ENCODE measurements at places on chromosomes 2 and 18. TPM values are rescaled to one million over a fixed set of nuclear protein-coding genes. Genes with fewer than 3 reads are reported as not detected.

- no peak for DNase-seq
- no peak overlapping the region for H3K27ac ChIP-seq
- no peaks in the 10 kb centered on the region for H3K27me3 ChIP-seq
- no peak overlapping the region for H3K4me3 ChIP-seq
Measured at GRCh38 chr2:135190799-135191198, 138.7 kb downstream of the RAB3GAP1 start.

DNA sequence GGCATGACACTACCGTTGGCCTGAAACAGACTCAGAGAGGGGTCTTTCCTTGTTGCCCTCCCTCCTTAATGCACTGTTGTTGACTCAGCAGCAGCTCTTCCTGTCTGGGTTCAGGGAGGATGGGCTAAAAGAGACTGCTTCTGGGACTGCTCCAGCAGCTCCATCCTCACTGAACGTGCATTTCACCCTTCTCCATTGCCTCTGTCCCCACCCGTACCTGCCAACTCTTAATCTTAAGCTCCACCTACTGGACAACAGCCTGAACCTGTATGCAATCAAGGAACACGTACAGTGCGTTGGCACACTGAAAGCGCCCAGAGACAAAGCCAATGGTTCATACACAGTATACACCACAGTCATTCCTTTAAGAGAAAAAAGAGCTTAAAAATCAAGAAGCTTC, 230.8 kb upstream of the RAB6C start:
- H3K4me3 ChIP-seq = no peak overlapping the region

DNA sequence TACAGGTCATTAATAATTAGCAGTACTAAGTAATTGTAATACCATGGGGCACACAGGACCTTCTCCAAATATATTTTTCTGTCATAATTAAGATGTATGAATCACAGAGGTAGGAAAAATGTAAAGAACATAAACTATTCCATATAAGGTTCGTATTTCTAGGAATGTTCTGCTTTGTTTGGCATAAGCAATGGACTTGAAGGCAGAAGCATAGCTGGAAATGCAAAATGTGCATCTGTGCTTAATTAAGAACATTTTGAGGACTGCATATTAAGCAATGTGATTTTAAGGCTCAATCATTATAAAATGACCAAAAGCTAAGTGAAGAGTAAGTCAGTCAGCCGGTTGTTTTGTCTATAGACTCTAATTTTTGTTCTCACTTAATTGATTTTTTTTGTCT, 123.2 kb downstream of the RBM43 start:
- no peak overlapping the region for H3K4me3 ChIP-seq
- H3K4me1 ChIP-seq = no peaks in the 10 kb centered on the region
- H3K36me3 ChIP-seq = no peaks in the 10 kb centered on the region
- H3K27ac ChIP-seq = no peak overlapping the region
- no peak for DNase-seq

DNA sequence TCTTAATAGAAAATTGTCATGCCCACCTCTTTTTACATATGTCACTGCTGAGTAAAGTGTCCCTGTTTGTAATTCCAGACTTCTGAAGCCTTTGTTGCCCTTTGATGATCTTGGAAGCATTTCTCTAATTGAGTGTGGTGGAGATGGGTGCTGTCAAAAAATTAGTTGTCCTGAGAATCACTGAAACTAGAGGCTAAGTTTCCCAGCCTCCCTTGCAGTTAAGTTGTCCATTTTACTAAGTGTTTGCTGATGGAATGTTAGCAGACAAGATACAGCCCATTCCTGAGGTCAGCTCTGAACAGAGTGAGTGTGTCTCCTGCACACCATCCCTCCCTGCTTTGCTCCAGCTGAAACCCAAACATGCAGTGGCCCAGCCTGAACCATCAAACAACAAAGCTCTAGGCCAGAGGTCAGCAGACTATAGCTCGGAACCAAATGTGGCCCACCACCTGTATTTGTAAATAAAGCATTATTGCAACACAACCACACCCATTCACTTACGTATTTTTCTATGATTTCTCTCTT, 28.1 kb upstream of the TMEM177 start:
- H3K4me1 ChIP-seq = no peaks in the 10 kb centered on the region
- H3K27me3 ChIP-seq = peaks cover 13% of the 10 kb centered on the region
- H3K4me3 ChIP-seq = no peak overlapping the region
- H3K27ac ChIP-seq = no peak overlapping the region

GRCh38 chr2:74704216-74704615, 50.2 kb downstream of the SEMA4F start:
- H3K4me1 ChIP-seq = no peaks in the 10 kb centered on the region
- no peak overlapping the region for H3K4me3 ChIP-seq
- no peak overlapping the region for H3K27ac ChIP-seq
- H3K36me3 ChIP-seq = peaks cover 3% of the 10 kb centered on the region

DNA sequence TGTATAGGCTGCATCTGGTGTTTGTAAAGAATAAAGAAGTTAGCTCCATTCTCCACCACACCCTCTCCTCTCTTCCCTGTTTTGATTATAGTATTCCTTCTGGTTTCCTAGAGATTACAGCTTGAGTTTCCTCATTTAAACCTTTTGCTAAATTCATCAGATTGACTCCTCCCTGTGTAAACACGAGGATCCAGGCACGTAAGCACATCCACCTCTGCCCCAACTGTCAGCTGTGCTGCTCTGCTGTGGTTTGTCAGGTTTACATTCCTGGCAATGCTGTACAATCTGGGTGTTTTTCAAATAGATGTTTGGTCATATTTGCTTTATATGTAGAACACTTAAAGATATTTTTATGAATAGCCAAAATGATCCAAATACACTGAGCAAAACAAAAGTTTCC, 302.8 kb downstream of the PTGR3 start:
- H3K4me3 ChIP-seq = no peak overlapping the region
- H3K4me1 ChIP-seq = peaks cover 2% of the 10 kb centered on the region
- no peak for DNase-seq
- peaks cover 4% of the 10 kb centered on the region for H3K36me3 ChIP-seq
- H3K27me3 ChIP-seq = no peaks in the 10 kb centered on the region

Gene FBLN7
- 7.4 TPM for total RNA-seq

DNA sequence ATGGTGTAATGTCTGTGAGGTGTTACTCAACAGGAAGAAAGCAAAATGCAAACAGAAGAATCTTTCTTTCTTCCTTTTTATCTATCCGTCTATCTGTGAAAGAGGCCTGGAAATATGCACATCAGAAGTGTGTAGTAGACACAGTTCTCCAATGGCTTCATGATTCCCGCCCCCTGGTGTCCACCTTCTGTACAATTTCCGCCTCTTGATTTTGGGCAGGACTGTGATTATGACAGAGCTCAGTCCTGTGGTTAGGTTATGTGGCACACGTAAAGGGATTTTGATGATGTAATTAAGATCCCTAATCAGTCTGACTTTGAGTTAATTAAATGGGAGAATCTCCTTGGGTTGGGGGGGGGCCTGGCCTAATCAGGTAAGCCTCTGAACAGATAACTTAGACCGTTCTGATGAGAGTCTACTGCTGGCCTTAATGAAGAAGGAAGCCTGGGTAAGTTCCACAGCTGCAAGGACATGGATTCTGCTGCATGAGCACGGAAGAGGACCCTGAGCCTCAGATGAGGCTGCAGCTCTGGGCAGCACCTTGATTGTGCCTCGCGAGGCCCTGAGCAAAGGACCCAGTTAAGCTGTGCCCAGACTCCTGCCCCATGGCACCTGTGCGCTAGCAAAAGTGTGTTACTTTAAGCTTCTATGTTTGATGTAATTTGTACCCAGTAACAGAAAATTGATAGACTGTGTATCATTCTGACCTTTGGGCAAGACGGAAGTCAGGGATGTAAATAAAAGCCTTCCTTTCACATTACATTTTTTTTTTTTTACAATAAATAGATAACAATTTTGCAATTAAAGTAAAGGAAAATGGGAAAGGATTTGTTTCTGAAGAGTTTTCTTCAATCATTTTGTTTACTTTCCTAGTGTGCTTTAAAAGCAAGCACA, 11.3 kb upstream of the KCNF1 start:
- DNase-seq = peak; percentile 19
- no peak overlapping the region for H3K27ac ChIP-seq
- no peak overlapping the region for H3K4me3 ChIP-seq
- H3K4me1 ChIP-seq = no peaks in the 10 kb centered on the region
- no peaks in the 10 kb centered on the region for H3K36me3 ChIP-seq

GRCh38 chr2:69693059-69693774, 48.7 kb upstream of the ANXA4 start:
- peak overlapping the region; percentile 20 for H3K4me3 ChIP-seq
- H3K36me3 ChIP-seq = no peaks in the 10 kb centered on the region
- H3K27ac ChIP-seq = peak overlapping the region; percentile 90
- H3K4me1 ChIP-seq = peaks cover 75% of the 10 kb centered on the region
- no peaks in the 10 kb centered on the region for H3K27me3 ChIP-seq
- DNase-seq = peak; percentile 43

Gene RAB27B
- not detected for total RNA-seq

DNA sequence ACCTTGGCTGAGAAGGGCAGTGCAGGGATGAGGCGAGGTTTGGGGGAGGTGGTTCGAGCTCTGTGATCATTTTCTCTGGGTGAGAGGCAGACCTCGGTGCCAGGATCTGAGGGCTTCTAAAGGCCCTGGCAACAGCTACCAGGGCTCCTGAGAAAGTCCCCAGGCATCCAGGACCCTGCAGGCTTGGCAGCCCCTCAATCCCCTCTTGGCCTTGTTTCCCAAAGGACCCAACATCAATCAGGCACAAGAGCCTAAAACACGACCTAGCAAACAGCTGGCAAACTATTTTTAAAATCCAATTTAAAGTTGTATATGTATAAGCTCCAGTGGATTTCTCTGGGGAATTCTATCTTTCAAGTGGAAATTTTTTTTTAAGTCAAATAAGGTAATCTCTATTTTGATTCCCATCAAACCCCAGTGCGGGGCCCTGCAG, 15.0 kb upstream of the MAT2A start:
- H3K36me3 ChIP-seq = no peaks in the 10 kb centered on the region
- DNase-seq = no peak
- peaks cover 5% of the 10 kb centered on the region for H3K27me3 ChIP-seq
- H3K27ac ChIP-seq = no peak overlapping the region
- no peak overlapping the region for H3K4me3 ChIP-seq
- no peaks in the 10 kb centered on the region for H3K4me1 ChIP-seq

Gene FHL2
- total RNA-seq = 3.3 TPM

- H3K36me3 ChIP-seq = no peaks in the 10 kb centered on the region
- no peaks in the 10 kb centered on the region for H3K27me3 ChIP-seq
- no peak overlapping the region for H3K4me3 ChIP-seq
- no peaks in the 10 kb centered on the region for H3K4me1 ChIP-seq
Measured at GRCh38 chr18:67109535-67109934, 407.0 kb downstream of the DSEL start.

Data from activated CD8-positive, alpha-beta T cell treated with anti-CD3 and anti-CD28 coated beads for 36 hours (primary cell).